ENCODE measurements at places on chromosomes 6 and 20.

GRCh38 chr20:58504566-58504965 lies 10.6 kb downstream of the APCDD1L start:
- no peak for DNase-seq

- no peak for DNase-seq
Measured at GRCh38 chr6:92723390-92723931, 695.9 kb downstream of the EPHA7 start.

DNA sequence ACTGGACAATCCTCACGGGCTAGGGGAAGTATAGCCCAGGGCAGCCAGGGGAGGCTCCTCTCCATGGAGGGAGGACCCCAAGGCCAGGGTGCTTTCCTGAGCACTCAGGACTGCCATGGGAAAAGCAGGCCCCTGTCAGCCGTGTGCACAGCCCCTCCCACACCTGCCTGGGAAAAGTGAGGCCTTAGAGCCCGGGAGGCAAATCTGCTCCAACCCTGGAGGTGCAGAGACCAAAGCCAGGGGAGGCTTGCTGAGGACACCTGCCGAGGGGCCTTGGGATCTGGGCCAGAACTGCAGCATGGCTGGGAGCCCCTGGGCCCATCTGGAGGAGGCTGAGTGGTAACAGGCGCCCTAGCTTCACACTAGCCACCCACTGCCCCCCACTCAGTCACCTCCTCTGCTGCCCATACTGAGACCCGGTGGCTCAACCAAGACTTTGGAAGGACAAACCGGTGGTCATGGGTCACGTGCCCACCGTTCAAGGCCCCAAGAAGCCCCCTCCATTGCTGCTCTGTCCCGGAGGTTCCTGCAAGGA lies 55.2 kb downstream of the YTHDF1 start:
- no peak for DNase-seq

GRCh38 chr6:29729774-29730328 lies 6.6 kb downstream of the HLA-F start:
- DNase-seq = no peak

DNA sequence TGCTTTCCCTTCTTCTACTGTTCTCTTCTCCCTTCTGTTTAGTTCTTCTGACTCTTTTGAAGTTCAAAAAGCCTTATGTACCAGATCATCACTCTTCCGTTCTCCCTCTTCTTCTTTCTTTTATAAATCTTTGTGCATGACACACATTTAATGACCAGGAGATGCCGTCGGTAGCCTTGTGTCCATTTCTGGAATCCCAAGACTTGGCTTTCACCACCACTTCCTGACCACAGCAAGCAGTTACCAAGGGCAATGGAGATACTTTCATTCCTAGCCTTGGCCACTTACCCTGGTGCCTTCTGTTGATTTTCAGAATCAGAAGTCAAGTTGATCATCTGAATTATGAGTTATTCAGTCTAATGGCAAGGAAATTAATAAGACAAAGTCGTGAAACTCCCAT lies 268.5 kb upstream of the QKI start:
- DNase-seq = no peak

DNA sequence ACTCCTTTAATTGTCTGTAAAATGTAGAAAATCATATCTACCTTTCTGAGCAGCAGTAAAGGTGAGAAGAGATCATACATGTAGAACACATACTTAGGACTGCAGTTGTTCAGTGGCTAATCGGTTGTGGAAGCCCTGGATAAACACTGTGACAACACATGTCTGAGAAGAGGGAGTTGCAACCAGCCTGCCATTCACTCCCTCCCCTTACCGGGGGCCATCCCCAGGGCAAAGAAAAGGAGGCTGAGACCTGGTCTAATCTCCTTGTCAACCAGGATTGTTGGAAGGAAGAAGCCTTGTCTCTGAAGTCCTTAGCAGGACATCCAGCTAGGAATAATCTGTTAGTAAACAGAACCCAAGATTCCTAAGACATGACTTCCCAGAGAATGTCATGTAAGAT lies 462.5 kb upstream of the AGPAT4 start:
- no peak for DNase-seq

DNA sequence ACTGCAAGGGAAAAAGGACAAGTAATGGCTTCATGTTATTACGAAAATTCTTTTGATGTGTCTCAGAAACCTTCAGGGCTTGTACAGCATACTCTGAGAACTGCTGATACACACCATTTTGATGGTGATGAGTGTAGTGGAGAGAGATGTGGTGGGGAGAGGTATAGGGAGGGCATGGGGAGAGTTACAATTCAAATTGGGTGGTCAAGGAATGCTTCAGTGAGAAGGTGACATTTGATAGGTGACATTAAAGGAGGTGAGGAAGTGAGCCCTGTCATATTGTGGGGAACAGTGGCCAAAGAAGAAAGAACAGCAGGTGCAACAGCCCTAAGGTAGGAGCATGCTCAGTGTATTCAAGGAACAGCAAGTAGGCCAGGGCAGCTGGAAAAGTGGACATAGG lies 318.9 kb downstream of the CLIC5 start:
- no peak for DNase-seq

- DNase-seq = no peak
Measured at GRCh38 chr6:2977799-2978590, 6.6 kb upstream of the SERPINB6 start.

DNA sequence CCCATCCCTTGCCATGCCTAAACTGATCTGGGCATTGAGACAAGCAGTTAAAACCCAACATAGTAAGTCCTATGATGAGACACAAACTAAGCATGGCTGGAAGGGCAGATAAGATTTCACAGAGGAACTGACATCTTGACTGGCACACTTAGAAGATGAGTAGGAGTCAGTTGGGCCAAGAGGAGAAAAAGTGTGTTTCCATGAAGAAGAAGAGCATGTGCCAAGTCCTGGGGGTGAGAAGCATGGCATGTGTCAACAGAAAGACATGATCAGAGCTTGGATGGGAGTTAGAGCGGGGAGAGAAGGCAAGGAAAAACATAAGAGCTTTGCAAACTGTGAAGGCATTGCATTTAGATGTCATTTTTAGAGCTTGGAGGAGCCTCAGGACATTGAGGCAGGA lies 68.0 kb downstream of the ESR1 start:
- DNase-seq = no peak

GRCh38 chr6:77462359-77463307 lies 658 bp downstream of the HTR1B start:
- DNase-seq = no peak

- DNase-seq = no peak
Measured at GRCh38 chr6:6614096-6614982, 25.8 kb downstream of the LY86 start.

DNA sequence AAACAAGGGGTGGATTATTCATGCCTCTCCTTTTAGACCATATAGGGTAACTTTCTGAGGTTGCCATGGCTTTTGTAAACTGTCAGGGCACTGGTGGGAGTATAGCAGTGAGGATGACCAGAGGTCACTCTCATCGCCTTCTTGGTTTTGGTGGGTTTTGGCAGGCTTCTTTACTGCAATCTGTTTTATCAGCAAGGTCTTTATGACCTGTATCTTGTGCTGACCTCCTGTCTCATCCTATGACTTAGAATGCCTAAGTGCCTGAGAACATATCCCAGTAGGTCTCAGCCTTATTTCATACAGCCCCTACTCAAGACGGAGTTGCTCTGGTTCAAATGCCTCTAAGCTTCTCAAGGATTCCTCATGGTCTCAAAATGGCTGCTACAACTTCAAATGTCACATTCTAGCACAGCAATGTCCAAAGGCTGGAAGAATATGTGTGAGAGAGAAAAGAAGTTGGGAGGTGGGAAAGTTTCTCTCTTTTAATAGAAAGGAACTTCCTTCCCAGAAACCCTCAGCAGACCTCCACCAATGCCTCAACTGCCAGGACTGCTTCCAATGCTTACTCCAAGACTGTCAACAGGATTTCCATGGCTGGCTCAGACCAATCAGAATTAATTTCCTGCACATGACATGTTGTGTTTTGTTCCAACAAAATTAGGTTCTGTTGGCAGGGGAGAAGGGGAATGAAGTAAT lies 46.6 kb upstream of the SLC9A8 start:
- no peak for DNase-seq

- DNase-seq = no peak
Measured at GRCh38 chr20:53399083-53399482, 194.6 kb downstream of the ZNF217 start.

GRCh38 chr6:144582939-144583613 lies 297.9 kb downstream of the UTRN start:
- peak; percentile 75 for DNase-seq

DNA sequence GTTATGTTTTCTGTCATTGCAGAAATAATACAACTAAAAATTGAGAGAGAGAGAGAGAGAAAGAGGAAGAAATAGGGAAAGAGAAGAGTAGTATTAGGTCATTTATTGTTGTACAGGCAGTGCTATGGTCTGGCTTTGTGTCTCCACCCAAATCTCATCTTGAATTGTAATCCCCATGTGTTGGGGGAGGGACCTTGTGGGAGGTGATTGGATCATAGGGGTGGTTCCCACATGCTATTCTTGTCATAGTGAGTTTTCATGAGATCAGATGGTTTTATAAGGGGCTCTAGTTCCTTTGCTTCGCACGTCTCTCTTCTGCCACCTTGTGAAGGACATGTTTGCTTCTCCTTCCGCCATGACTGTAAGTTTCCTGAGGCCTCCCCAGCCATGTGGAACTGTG lies 677.4 kb upstream of the CHD6 start:
- DNase-seq = no peak

- DNase-seq = no peak
Measured at GRCh38 chr6:134519465-134519864, 201.6 kb upstream of the SGK1 start.

GRCh38 chr20:44691424-44692423 lies 23.4 kb upstream of the CCN5 start:
- no peak for DNase-seq

GRCh38 chr6:706146-706545 lies 13.2 kb upstream of the EXOC2 start:
- no peak for DNase-seq

DNA sequence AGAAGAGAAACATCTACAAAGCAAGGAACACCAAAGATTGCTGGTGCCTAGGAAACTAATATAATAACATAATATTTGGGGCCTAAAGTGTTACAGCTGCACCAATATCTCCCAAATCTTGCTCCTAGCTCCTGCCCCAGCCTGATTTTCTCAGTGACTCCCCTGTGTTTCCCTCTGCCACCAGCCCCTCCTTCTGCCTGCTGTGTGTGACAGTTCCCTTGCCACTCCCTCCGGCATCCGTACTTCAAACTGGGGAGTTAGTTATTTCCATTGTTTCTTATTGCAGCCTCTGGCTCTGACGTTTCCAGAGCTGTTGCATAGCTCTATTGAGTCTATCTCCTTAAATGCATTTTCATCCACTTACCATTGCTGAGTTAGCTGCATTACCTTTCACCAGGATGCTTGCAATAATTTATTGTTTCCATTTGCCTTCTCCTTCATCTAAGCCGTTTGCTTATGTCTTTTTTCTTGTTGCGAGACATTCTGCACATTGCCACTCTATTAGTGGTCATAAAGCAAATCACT lies 43.1 kb downstream of the ESR1 start:
- DNase-seq = no peak

GRCh38 chr6:118804091-118804490 lies 89.9 kb upstream of the ASF1A start:
- no peak for DNase-seq

DNA sequence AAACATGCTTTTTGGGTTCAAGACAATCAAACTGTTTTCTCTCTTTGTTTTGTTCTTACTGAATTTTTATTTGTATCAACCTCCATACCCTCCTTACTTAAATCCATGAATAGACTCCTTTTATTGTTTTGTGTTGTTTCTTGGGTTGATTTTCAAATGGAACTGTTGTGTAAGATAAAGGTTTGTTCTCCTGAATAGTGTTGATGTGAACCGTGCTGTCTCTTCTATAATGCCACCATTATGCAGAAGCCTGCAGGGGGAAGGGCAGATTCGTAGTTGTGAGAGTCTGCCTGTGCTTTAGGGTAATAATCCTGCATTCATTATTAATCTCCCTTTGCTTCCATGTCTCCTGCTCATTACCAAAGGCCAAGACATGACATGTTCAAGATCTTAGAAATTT lies 105.9 kb downstream of the CDKAL1 start:
- no peak for DNase-seq

GRCh38 chr6:33779290-33779689 lies 9.6 kb downstream of the LEMD2 start:
- DNase-seq = no peak

DNA sequence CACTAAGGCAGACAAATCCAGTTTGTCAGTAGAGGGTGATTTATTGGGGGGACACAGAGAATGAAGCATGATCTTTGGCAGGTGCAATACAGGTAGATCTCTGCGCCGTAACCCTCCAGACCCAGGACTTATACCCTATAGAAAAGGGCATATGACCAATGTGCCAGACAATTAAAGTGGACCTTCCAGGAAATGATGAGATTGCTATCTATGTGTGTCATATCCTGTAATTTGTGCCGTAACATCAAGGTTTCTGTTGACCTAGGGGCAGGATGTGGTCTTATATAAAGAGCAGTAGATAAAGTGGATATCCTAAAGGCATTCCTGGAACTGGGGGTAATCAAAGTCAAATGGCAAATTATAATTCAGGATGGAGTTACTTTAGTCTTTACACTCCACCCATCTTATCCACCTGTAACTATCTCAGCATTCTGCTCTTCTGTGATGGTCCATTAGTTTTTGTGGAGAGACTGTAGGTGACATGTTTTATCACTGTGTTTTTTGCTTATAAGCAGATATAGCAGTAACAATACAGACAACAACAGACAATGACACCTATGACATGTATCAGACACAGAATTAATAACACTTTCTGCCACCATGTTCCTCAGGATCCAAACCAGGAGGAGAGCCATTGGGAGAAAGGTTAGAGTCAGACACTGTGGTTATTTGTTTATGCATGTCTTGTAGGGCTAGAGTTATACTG lies 43.1 kb upstream of the ZNF337 start:
- DNase-seq = no peak

- no peak for DNase-seq
Measured at GRCh38 chr6:156971153-156971885, 194.1 kb downstream of the ARID1B start.

DNA sequence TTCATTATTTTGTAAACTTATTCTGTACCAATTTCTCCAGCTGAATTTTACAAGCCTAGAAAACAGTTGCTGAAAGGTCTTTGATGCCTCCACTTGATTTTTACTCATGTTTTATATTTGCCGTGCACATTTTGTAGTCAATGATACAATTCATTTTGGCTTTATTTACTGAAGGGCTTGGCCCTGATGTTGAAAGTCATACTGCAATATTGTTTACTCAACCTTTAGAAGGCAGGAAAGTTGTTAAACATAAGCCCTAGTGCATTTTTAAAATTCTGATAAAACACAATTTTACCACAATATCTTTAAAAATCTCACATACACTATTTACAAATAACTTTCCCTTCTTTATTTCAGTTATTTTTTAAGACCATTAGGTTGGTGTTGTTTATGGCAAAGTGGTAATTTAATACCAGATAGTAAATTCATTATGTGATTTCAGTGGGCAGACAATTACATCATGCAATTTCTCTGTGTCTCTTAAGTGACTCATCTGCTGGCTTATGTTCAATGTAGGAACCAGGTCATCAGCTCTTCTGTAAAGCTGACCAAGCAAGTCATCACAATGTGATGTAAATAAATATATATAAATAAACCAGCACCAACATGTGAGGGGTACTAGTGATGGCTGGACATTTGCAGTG lies 121.1 kb upstream of the SLC35B3 start:
- peak; percentile 8 for DNase-seq

GRCh38 chr6:73704798-73705197 lies 8.8 kb downstream of the CD109 start:
- DNase-seq = no peak

Measured in SK-N-DZ (cell line).